M059J (cell line): ENCODE measurements at places on chromosomes 12 and 14. TPM values are rescaled to one million over a fixed set of nuclear protein-coding genes. Genes with fewer than 3 reads are reported as not detected.

LIN7A gene
- total RNA-seq = 1.3 and 1.9 TPM in 2 replicates

- no peak for DNase-seq
These were observed 235.8 kb upstream of the DCN start for GRCh38 chr12:91418221-91419090.

- no peak for DNase-seq
These were observed 25.4 kb downstream of the NEK9 start for GRCh38 chr14:75101491-75101890.

SMAGP gene
- 15.8 and 17.8 TPM in 2 replicates for total RNA-seq

- no peak for DNase-seq
These were observed 35.2 kb downstream of the VRK1 start for GRCh38 chr14:96832351-96832750.

DNA sequence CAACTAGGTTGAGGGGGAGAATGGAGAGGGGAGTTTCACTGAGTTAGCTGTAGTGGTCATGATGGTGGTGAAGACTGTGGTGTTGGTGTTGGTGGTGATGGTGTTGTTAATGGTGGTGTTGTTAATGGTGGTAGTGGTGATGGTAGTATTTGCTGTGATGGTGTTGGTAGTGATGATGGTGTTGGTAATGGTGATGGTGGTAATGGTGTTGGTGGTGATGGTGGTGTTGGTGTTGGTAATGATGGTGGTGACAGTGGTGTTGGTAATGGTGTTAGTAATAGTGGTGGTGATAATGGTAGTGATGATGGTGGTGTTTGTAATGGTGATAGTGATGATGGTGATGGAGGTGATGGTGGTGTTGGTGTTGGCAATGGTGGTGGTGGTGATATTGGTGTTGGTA lies 9.1 kb downstream of the C1R start:
- DNase-seq = no peak

CD27 gene
- total RNA-seq = not detected in 2 replicates

- peak; percentile 99 for DNase-seq
These were observed 2.8 kb upstream of the UBC start for GRCh38 chr12:124917135-124917840.

- DNase-seq = no peak
These were observed 411.4 kb downstream of the CCDC91 start for GRCh38 chr12:28601570-28602058.

DNA sequence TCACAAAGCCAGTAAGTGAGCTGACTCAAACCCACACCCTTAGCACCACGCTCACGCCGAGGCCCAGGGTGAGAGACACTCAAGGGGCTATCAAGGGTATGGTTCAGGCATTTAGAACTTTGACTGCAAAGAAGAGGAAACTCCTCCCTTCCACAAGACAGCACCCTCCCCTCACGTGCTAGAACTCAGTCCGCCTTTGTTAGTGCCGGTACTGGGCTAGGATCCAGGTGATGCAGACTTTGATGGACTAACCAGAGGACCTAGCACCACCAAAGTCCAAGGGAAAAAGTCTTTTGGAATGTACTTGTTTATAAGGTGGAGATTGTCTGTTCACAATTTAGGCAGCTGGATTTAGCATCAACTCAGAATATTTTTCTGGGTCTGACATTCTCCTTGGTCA lies 33.7 kb downstream of the VWF start:
- DNase-seq = no peak

EMP1 gene
- 28.9 and 107 TPM in 2 replicates for total RNA-seq

DNA sequence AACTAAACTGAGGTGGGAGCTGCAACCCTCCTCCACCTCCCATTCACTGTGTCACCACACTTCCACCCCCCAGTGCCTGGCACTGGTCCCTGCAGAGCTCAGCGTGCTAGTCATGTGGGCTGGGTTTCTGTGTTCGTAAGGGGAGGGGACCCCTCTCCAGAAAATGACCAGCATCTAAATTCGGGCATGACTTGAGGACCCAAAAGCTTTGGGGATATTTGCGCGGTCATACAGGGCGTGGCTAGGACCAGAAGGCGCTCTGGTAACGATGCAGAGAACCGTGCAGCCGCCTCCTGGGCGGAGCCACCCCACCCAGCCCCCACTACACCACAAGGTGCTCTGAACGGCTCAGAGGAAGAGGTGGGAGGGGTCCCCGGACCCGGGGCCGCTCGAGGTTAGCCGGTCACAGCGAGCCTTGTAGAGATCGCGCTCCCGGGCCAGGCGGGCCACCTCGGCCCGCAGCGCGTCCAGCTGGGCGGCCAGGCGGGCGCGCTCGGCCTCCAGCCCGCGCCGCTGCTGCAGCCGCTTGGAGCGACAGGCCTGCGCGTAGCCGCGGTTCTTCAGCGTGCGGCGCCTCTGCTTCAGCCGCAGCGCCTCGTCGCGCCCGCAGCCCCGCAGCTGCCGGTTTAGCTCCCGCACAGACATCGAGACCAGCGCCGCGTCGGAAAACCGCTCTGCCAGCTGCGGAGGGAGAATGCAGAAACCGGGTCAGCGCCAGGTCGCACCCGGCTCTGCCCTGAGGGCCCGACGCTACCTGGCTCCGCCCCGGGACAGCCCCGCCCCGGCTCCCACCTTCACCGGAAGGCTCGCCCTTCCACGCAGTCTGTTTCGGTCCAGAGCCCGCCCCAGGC lies 9.8 kb downstream of the CPNE6 start:
- DNase-seq = peak; percentile 33

DNA sequence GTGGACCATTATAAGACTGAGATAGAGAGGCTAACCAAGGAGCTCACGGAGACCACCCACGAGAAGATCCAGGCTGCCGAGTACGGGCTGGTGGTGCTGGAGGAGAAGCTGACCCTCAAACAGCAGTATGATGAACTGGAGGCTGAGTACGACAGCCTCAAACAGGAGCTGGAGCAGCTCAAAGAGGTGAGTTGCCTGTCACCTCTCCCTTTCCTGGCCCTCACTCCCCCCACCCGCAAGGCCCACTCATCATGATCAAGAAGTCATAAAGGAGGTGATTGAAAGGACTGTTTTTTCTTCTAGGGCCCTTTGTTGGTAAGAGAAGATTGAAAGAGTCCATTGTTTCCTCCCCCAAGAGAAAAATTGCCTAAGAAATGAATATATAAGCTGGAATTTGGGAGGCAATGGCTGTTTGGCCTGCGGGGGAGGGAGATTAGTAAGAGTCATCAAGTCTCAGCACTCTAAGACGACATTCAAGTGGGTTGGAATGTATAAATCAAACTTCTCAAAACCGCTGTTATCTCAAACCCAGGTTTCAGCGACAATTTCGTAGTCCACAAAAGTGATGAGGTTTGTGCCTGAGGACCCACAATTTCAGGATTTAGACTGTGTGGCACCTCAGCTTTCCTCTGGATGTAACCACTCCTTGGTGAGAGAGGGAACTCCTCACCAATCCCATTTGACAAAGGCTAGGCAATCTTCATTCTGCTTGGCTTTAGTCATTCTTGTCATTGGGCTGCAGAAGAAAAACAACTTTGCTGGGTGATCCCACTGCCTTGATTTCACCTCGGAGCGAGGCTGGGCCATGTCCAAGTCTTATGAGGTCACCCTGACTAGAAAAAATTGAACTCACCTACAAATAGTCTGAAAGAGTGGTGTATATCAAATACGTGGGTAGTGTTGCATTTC lies 966 bp downstream of the BICD1 start:
- peak; percentile 91 for DNase-seq

GRCh38 chr14:72563676-72564075 lies 330.2 kb downstream of the DPF3 start:
- no peak for DNase-seq

- peak; percentile 30 for DNase-seq
These were observed 143.0 kb upstream of the DDHD1 start for GRCh38 chr14:53295985-53296582.

RNASE1 gene
- 1.4 and 1.6 TPM in 2 replicates for total RNA-seq

GRCh38 chr12:53232646-53233461 lies 845 bp upstream of the RARG start:
- peak; percentile 63 for DNase-seq

GRCh38 chr12:96063046-96063445 lies 27.7 kb upstream of the LTA4H start:
- peak; percentile 21 for DNase-seq

- DNase-seq = no peak
These were observed 34.1 kb downstream of the ERH start for GRCh38 chr14:69363964-69364363.

TAS2R43 gene
- total RNA-seq = 0.25 TPM in 1 of 2 replicates, not detected in the other

PRR4 gene
- total RNA-seq = not detected in 2 replicates

DNA sequence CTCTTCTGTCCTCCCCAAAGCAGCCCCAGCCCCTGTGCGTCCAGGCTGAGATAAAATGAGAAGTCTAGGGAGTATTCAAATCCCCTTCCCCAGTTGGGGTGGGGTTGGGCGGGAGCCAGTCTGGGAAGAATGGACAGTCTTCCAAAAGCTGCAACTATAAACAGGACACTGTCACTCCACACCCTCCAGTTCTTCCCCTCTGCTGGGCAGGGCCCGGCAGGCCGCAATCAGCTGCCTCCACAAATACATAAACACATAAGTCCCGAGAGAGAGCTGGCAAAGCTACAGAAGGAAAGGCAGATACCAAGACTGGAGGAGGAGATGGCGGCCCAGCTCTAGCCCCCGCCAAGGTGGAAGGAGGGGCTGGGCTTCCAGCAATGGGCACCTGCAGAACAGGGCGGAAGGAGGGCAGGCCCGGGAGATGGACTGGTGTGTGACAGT lies 12.7 kb downstream of the LTBP2 start:
- no peak for DNase-seq

- DNase-seq = no peak
These were observed 79.2 kb upstream of the PTHLH start for GRCh38 chr12:28051516-28052354.

DNA sequence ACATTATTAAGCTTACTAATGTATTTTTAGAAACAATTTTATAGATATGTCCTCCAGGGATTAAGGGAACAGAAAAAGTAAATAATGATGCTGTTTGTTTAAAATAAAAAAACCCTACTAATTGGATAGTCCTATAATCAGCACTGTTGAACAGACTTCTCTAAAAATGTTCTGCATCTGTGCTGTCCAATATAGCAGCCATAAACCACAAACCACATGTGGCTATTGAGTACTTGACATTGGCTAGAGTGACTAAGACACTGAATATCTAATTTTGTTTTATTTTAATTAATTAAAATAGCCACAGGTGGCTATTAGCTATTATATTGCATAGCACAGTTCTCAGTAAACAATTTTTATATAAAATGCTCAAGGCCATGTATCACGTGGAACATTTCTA lies 210.4 kb downstream of the DPY19L2 start:
- no peak for DNase-seq

DNA sequence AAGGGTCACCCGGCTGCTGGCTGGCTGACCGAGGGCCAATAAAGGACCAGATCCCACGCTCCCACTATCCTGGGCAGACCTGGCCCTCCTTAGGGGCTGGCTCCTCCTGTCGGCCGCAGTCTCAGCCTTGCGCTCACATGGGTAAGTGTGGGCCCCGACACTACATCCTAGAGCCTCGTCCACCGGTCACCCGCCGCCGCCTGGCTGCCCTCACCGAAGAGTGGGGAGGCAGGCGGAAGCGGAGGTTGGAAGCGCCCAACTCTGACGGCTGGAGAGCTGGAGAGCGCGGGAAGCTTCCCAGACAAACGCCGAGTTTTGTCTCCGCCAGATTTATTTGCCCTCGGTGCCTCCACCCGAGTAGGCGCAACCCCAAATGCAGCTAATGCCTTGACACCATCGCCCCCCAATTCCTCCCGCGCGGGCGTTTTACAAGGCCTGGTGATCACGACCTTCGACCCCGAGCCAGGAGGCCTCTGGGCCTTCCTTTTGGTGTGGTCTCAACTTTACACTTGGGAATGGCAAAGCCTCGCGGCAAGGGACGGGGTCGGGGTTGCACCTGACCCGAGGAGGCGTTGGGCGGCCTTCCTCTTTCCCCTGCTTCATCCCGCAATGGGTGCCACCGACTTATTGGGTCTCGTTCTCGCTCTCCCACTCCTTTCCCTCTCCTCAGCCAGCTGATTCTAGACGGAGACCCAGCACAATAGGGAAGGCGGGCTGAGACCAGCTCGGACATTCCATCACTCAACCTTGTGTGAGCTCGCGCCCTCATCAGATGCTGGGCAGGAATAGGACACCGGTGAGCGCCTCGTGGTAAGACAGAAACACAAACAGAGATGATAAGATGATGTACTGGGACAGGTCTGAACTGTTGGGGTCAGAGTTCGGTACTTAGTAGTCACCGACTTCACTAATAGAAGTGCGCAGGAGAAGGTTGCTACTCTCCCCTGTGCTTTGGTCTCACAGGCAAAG lies 78.3 kb upstream of the ANO4 start:
- DNase-seq = no peak

SNW1 gene
- total RNA-seq = 65.0 and 99.5 TPM in 2 replicates

KCNH5 gene
- total RNA-seq = 0.02 TPM in 1 of 2 replicates, not detected in the other

- peak; percentile 38 for DNase-seq
These were observed 95.0 kb downstream of the CRADD start for GRCh38 chr12:93772003-93772700.
